NCI-H446 (cell line): ENCODE measurements at places on chromosomes 2 and 18.

DNA sequence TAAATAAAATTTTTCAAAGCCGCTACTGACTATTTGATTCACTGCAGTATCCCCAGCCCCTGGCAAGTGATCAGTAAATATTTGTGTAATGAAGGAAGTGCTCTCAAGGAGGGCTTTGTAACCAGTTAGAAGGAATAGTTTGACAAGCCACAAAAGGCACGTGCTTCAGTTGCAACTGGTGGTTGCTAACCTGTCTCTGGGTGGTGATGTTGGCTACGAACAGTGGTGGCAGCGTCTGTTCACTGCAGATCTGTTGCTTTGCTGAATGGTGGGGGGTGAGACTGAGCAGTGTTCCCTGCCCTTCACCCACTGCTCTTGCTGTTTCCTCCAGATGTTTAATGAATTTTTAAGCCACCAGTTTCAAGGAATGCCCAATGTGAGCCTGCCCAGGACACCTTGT is 73.9 kb upstream of the SIX2 start:
- no peak for DNase-seq

DNA sequence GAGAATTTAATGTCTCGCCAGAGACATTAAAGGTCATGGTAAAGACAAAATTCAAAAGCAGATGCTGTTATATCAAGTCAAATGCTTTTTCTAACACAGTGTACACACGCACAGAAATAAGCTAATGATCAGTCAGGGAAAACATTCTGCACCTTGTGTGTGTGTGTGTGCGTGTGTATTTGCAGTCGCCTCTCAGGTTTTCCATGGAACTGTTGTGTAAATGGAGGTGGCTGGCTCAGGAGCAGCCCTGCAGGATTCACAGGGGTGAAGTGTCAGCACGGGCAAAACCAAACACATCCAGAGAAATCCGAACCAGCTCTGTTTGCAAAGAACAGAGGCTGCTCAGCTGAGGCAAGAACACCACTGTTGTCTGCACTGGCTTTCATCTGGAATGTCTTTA is 76.2 kb upstream of the YWHAQ start:
- DNase-seq, result no peak

- no peak for DNase-seq
Observed at GRCh38 chr2:151049746-151050145, 211.9 kb downstream of the RBM43 start.

DNA sequence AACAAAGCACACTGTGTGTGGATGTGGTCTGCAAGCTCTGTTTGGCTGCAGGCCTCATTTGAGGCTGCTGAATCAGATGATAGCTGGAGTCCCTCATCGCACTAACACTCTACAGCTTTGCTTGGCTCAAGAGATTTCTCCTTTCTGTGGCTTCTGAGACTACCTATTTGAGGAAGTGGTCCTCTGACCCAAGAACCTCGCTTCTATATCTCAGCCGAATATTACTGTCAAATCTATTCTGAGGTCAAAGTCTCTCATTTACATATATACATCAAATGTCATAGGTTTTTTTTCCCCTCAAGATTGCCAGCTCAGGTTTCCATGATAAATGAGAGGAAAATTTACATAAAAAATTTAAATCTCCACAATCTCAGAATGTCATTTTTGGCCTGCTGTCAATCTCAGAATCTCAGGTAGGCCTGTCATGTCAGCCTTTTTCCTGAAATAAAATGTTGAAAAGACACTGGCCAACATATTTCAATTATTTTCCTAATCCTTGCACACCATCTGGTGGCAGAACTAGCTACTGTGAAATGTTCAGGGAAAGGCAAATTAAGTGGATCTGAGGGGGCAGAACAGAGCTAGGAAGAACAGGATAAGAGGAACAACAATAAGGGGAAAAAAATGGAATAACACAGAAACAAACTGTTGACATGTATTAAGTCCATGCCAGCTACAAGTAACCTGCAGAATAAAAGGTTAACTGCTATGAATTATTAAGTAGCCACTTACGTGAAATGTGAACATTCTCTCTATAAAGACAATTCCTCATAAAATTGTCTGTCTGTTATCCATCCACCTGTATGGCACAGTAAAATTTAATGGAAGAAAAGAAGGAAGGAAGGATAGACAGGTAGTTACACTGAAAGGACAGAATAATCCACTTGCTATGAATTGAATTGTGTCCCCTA is 39.3 kb downstream of the AP1S3 start:
- peak; percentile 19 for DNase-seq

- DNase-seq, result no peak
Observed at GRCh38 chr18:65749841-65750240, 971 bp upstream of the CDH7 start.
